IMR-90 (cell line): ENCODE measurements at places on chromosomes 2 and 18. TPM values are rescaled to one million over a fixed set of nuclear protein-coding genes. Genes with fewer than 3 reads are reported as not detected.

- no peak for DNase-seq
- peaks cover 4% of the 10 kb centered on the region for H3K4me1 ChIP-seq
- no peak overlapping the region for H3K4me3 ChIP-seq
- no peaks in the 10 kb centered on the region for H3K36me3 ChIP-seq
These were observed 170.6 kb downstream of the METTL4 start for GRCh38 chr18:2400701-2401196.

GRCh38 chr18:39480494-39481195 is 1915.0 kb upstream of the CELF4 start:
- H3K36me3 ChIP-seq, result no peaks in the 10 kb centered on the region
- no peaks in the 10 kb centered on the region for H3K27me3 ChIP-seq
- peak overlapping the region; percentile 71; the same call in 1 of the 2 replicates for H3K27ac ChIP-seq
- DNase-seq, result peak; percentile 55
- no peak overlapping the region for H3K4me3 ChIP-seq

DNA sequence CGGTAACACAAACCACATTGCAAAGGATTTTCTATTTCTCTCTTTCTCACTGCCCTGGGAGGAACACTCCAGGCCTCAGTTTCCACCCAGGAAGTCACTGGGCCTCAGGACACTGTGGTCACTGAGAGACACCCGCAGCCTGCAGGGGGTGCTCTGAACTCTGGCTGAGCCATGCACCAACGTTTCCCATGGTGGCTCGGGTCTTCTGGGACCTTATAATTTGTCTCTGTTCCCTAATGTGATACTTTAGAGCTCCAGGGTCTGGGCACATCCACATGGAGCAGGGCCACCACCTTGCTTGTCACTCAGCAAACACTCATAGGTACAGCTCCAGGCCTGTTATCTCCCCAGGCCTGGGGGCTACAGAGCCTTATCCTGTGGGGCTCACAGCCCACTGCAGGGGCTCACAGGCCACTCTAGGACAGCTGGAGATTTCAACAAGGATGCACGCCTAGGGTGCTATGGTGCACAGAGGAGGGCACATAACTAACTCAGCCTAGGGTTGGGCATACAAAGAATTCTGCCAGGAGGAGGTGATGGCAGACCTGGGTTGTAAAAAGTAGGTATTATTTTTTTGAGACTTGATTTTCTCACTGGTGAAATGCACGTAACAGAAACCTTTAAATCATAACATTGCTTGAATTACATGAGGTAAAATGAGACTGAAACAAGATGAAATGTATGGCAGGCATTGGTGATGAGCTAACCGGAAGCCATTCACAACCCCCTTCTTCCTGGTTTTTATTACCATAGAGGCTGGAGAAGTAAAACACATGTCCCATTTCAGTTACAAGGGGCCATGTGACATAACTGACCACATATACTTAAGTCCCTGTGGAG is 3.0 kb upstream of the HS1BP3 start:
- H3K4me3 ChIP-seq, result no peak overlapping the region
- no peak for DNase-seq
- H3K4me1 ChIP-seq, result peaks cover 9% of the 10 kb centered on the region
- no peaks in the 10 kb centered on the region for H3K36me3 ChIP-seq

DNA sequence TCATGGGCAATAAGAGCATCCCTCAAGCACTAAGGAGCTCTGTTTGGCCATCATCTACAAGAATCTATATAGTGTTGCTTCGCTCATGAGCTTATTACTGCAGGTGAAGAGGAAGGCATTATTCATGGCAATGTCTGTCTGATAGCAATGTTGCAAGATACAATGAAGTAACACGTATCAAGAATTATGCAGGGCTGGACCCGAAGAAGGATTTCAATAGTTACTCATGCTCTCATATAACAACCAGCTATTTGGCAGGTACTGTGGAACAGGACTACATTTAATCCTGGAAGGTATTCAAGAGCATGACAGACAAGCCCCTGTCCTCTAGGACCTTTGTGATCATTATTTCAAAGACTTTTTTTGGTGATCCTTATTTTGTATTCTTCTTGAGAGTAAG is 109.6 kb downstream of the LAMA3 start:
- peaks cover 27% of the 10 kb centered on the region for H3K27me3 ChIP-seq
- no peak overlapping the region for H3K4me3 ChIP-seq
- H3K4me1 ChIP-seq, result no peaks in the 10 kb centered on the region
- DNase-seq, result no peak

DNA sequence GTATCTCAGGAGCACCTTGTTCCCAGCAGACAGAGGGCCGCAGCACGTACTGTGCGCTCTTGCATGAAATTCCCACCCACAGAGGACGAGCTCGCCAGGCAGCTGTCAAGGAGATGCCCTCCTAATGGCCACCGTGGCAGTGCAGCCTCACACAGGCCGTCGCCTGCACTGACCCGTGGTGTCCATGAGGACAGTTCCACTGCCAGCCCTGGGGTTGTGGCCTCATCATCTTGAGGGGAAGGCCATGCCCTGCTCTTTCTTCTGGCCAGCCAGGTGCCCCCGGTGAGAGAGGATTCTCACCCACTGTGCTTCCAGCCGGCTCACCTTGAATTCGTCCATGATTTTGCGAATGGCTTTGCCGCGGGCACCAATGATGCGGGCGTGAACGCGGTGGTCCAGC is 42.0 kb downstream of the ANO7 start:
- no peak for DNase-seq
- no peaks in the 10 kb centered on the region for H3K4me1 ChIP-seq
- H3K36me3 ChIP-seq, result peaks cover 88% of the 10 kb centered on the region

DNA sequence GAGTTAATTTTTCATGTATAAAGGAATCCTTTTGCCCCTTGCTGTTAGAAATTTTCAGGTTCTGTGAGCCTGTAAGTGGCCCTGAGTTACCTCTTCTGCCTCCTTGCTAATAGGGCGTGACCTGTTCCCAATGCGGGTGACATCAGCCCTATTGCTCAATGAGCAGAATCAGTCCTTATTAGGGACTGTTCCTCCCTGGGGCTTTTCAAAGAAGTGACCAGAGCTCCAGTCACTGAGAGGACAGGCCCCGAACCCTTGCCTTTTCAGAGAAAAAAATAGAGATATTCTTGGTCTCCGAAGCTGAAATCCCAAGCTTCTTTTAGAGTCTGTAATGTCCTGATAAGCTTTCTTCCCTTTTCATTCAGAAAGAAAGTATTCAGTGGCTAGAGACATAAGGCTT is 8.2 kb upstream of the APOB start:
- no peaks in the 10 kb centered on the region for H3K36me3 ChIP-seq

- H3K27me3 ChIP-seq, result no peaks in the 10 kb centered on the region
- no peak for DNase-seq
- no peaks in the 10 kb centered on the region for H3K36me3 ChIP-seq
- H3K4me3 ChIP-seq, result no peak overlapping the region
These were observed 87.2 kb upstream of the VRK2 start for GRCh38 chr2:57959390-57959789.

GRCh38 chr18:21678859-21679258 is 25.7 kb downstream of the ABHD3 start:
- no peak for DNase-seq
- H3K36me3 ChIP-seq, result no peaks in the 10 kb centered on the region; the same call in 1 of the 2 replicates
- H3K4me3 ChIP-seq, result no peak overlapping the region

- H3K4me1 ChIP-seq, result no peaks in the 10 kb centered on the region
- H3K27ac ChIP-seq, result no peak overlapping the region
- no peak for DNase-seq
- H3K4me3 ChIP-seq, result no peak overlapping the region
- H3K27me3 ChIP-seq, result no peaks in the 10 kb centered on the region; the same call in 1 of the 2 replicates
These were observed 108.7 kb downstream of the C18orf54 start for GRCh38 chr18:54466248-54467005.

DNA sequence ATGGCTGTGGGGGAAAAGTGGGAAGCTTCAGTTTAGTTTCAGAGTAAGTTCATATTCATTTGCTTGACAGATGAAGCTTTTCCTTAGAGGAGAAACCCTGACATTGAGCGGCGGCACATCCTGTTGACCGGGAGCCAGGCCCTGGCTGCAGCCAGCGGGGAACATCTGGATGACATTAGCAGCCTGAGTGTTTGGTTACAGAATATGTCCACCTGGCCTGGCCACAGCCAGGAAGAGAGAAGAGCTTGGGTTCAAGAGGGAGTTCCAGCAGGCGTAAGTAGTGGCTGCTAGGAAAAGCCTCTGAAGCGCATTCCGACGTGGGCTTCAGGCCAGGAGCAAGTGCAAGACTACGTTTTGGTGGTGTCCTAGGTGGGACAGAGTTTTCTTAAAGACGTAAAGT is 144.9 kb upstream of the MYCN start:
- H3K36me3 ChIP-seq, result no peaks in the 10 kb centered on the region
- H3K27ac ChIP-seq, result no peak overlapping the region
- no peak for DNase-seq
- no peaks in the 10 kb centered on the region for H3K27me3 ChIP-seq

GRCh38 chr2:189213250-189213649 is 33.7 kb upstream of the COL5A2 start:
- no peak overlapping the region for H3K4me3 ChIP-seq
- no peak overlapping the region for H3K27ac ChIP-seq
- peak; percentile 37 for DNase-seq
- no peaks in the 10 kb centered on the region for H3K36me3 ChIP-seq
- H3K27me3 ChIP-seq, result no peaks in the 10 kb centered on the region
- peaks cover 16% of the 10 kb centered on the region for H3K4me1 ChIP-seq

DNA sequence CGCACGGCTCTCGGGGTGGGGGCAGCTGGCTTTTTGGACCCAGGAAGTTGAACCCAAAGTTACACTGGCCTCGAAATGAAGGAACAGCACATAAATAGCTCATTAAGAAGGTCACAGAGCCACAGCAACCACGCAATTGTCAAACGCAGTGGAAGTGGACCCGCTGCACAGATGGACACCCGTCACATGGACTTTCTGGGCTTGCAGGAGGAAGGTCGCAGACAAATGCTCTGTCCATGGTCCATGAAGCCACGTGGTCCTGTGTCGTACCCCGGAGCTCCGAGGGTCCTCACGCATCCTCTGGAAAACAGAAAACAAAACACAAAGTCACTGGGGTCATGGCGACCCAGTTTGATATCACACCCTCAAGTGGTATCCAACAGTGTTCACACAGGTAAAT is 308.1 kb upstream of the SALL3 start:
- no peak for DNase-seq
- H3K4me3 ChIP-seq, result no peak overlapping the region
- H3K36me3 ChIP-seq, result no peaks in the 10 kb centered on the region
- no peak overlapping the region for H3K27ac ChIP-seq

- no peaks in the 10 kb centered on the region for H3K27me3 ChIP-seq
- no peaks in the 10 kb centered on the region for H3K4me1 ChIP-seq
- H3K4me3 ChIP-seq, result no peak overlapping the region
- DNase-seq, result no peak
- H3K27ac ChIP-seq, result no peak overlapping the region
These were observed 598.8 kb downstream of the SUCLG1 start for GRCh38 chr2:83860320-83860719.

- peak; percentile 8 for DNase-seq
- H3K4me1 ChIP-seq, result no peaks in the 10 kb centered on the region
- no peaks in the 10 kb centered on the region for H3K36me3 ChIP-seq
- H3K27me3 ChIP-seq, result no peaks in the 10 kb centered on the region
- H3K4me3 ChIP-seq, result no peak overlapping the region
- H3K27ac ChIP-seq, result no peak overlapping the region
These were observed 74.3 kb downstream of the SNTG2 start for GRCh38 chr2:1024981-1025380.

SCN2A gene
- 0.54 and 0.56 TPM in 2 replicates for total RNA-seq

CD226 gene
- under 0.01 and 1.1 TPM in 2 replicates for total RNA-seq

NEU2 gene
- total RNA-seq, result not detected in 2 replicates

PCBP1 gene
- 33.6 and 33.7 TPM in 2 replicates for total RNA-seq

PRSS56 gene
- total RNA-seq, result not detected in 2 replicates
